ENCODE measurements at places on chromosomes 6 and 20.

GRCh38 chr6:108763931-108764579, 84.2 kb upstream of the ARMC2 start:
- DNase-seq = no peak

DNA sequence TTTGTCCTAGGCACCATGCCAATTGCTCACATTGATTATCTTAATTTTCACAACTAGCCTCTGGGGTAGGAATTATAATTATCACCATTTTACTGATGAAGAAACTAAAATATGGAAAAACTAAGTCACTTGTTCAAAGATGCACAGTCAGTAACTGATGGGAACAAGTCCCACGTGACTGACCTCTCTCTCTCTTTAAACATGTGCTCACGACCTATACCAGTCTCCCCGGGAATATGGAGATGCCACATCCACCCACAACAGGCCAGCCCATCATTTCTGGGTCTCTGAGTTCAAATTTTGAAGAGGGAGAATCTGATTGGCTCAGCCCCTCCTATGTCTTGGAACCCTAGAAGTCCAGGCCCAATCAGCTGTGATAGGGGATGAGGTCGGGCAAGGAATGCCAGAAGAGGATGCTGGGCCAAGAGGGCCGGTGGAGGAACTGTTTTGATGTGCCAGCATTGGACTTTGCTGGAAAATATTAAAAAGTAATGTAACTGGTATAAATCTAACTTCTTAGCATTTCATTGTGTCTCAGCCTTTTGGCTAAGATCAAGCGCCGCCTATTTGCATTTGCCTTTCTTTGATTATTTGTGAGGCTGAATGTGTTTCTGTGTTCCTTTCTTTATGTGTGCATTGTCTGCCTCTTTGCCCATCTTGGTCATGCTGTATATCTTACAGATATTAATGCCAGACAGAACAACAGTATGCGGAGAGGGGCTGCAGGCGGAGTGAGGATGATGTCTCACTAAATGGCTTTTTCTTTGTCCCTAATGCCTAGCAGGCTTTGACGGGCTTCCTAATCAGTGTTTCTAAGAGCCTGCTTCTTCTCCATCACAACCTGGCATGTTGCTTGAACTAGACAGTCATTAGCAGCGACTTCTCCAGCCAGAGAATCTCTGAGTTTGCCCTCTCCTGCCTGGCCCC, 126.6 kb downstream of the VEGFA start:
- DNase-seq = no peak

GRCh38 chr6:116571683-116572000, 338 bp downstream of the RWDD1 start:
- DNase-seq = no peak

DNA sequence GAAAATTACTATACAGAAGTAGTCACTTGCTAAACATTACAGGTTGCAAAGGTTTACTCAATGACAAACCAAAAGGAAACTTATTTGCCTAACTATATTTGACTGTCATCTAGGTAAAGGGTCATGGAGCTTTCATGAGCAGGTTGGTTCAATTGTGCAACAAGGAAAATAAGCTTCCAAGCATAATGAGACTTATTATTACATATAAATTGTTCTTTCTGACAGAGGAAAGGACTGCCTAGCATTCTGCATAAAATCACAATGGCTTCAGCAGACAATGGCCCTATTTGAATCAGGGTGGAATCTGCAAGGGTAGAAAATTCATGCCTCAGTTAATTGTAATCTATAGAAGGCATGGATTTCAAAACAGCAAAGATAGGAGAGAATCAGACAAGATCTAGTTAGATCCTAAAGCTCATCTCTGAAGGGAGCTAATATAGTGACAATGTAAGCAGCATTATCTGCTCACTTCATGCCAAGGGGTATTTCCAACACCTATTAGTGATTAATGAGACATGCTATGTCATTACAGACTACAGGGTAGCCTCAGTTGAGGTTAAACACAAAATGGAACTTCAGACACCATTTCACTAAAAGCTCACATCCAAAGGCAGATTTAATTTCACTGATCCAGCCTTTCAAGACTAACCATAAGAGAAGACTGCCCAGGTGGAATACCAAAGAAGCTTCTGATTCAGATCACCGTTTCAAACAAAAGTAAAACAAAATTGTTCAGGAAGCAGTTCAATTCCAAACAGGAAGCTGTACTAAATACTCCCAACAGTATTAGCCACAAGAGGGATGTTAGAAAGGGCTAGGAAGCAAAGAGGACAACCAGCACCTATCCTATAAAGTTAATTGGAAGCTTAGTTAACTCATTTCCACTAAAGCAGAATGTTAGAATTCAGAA, 8.5 kb downstream of the STAU1 start:
- DNase-seq = no peak

DNA sequence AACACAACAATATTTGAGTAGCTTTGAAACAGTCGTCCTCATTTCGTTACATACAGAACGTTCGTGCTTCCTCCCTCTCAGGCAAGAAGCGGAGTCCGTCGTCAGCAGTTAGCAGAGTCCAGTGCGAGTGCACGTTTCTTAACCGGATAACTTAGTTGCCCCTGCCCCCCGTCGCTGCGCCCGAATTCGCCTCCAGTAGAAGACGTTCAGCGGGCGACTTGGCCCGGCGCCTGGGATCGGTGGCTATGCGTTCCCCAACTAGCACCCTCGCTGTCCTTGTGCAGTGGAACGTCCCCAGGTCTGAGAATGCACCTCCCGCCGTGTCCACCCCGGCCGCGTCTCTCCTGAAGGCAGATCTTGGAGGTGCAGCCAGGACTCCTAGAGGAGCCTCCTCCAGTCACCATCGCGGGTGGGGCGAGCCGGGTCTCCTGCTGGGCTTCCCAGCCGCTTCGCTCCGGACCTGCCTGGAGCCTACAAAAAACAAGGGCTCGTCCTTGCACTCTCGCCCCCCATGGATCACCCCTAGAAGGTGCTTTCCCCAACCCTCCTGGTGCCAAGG, 910 bp upstream of the PCSK2 start:
- no peak for DNase-seq

GRCh38 chr20:1696521-1697209, 39.1 kb upstream of the SIRPG start:
- no peak for DNase-seq

DNA sequence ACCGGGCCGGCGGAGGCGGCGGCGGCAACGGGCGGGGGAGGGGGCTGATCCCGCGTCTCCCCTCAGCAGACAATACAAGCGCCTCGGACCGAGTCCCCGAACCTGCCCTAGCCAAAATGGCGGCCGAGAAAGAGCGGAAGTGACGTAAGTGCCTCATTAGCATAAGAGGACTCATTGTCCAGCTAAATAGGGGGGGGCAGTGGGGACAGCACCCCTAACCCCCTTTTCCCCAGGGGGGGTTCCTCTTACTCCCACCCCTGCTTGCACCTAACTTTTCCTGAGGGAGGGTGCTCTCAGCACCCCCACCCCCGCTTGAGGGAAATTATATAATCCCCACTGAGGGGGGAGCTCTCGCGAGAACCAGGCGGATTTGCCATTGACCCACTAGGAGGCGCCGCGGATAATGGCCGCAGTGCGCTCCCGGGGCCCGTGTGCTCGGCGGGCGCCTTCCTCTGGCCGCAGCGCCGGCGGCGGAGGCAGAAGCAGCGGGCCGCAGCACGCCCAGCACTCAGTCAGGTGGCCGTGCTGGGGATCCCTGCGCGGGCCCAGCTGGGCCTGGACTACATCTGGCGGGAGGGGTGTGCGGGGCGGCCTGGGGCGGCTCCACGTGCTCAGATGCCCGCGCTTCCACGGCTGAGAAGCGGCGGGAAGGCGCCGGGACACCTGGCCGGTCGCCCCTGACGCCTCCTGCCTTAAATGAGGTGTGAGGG, at the start of gene ADNP:
TSS of gene ADNP (minus strand) at position 132 of the 710 bp plus-strand sequence. CDS start 27,441 bp downstream, outside the sequence.
- peak; percentile 91 for DNase-seq

- DNase-seq = no peak
Observed at GRCh38 chr20:37533154-37533715, 5.6 kb upstream of the BLCAP start.

DNA sequence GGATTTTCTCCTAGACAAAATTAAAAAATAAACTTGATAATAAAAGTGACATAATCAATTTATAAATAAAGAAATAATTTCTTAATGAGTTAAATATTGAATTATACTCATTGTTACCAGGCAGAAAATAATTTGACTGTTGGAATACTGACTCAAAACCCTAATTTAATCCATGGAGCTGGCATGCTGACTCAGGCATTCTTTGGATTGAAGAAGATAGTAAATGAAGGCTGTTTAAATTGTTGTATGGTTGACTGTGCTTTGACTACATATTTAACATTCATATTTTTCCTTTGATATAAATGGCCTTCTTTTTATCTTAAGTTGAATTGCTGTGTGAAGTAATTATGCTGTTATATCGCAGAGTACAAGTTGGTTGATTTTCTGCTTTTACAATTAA, 11.7 kb downstream of the MANEA start:
- DNase-seq = no peak

DNA sequence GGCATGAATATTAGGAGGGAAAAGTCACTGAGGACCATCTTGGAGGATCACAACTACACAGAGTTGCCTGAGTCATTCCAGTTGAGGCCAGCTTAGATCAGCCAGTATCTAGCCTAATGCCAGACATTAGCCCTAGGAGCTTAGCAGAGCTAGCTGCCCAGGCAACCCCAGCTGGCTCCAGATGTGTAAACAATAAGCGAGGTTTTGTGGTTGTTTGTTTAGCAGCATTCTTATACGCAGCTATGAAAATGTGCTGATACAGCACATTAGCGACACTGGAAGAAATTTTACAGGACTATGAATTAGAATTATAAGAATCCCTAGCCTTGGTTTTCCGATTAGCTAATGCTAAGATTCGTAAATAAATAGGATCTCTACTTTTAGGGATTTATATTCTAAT, 59.3 kb downstream of the BTBD3 start:
- DNase-seq = no peak

DNA sequence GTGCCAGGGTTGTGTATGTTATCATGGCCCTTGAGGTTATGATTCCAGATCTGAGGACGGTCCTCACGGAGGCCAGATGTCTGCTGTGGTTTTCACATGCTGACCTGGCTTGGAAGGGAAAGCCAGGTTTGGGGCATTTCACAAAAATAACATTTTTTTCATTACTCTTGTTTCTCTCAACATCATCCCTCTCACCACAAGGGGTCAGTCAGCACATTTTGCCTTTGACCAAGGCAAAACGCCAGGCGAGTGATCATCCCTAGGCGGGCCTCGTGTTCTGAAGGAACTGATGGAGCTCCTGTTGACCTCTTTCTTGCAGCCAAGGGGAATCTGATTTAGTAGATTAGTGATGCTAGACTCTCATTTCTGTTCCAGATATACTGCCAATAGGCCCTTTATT, 133.5 kb downstream of the TBC1D7 start:
- DNase-seq = peak; percentile 38

DNA sequence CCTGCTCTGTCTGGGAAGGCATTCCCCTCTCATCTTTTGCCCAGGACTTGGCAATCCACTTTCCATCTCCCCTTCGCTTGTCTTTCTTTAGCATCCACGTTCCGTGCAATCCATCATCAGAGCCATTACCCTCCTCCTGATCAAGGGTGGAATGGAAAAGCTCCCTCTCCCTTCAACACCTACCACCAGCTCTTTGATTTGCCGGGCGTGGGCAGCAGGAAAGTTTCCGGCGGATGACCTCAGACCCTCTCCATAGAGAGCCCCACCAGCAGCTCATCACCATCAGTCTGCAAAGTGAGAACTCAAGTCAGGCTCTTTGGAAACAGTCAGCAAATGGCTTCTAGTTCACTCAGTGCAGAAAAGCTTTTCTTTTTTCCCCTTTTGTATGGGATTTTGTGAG, 76.2 kb downstream of the TSHZ2 start:
- no peak for DNase-seq

DNA sequence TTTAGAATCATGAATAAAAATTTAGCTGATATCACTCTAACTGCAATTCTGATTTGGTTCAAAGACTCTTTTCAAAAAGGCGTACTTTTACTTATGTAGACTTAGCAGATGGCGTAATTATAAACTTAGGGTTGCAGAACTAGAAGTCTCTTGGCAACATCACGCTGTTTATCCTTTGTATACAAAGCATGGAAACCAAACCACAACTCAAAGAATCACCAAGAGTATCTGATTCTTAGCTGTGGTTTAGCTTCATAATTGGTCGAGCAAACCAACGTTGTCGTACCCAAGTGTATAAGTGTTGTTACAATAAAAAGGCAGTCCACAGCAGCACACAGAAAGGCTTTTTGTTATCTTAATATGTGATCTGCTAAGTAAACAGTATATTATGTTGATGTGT, 18.2 kb downstream of the STMND1 start:
- DNase-seq = no peak

DNA sequence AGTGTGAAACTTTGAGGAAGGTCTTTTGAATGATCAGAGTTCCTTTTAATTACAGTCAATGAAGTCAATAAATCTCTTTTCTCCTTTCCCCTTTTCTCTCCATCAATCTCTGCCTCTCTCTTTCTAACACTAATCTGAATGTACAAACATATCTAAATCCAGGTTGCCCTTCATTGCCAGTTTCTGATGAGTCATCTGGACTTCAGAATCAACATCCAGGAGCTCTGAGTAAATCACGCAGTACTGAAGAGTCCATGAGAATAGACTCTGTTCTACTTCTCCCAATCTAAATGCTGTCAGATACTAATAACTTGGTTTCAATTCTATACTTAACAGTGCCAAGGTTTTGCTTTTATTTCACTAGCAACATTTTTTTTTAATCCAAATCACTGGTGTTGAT, 238.7 kb upstream of the THEMIS start:
- peak; percentile 63 for DNase-seq

- no peak for DNase-seq
Observed at GRCh38 chr20:32964575-32964974, 39.7 kb downstream of the SUN5 start.

GRCh38 chr20:56627122-56628014, 1.7 kb upstream of the TFAP2C start:
- DNase-seq = no peak

DNA sequence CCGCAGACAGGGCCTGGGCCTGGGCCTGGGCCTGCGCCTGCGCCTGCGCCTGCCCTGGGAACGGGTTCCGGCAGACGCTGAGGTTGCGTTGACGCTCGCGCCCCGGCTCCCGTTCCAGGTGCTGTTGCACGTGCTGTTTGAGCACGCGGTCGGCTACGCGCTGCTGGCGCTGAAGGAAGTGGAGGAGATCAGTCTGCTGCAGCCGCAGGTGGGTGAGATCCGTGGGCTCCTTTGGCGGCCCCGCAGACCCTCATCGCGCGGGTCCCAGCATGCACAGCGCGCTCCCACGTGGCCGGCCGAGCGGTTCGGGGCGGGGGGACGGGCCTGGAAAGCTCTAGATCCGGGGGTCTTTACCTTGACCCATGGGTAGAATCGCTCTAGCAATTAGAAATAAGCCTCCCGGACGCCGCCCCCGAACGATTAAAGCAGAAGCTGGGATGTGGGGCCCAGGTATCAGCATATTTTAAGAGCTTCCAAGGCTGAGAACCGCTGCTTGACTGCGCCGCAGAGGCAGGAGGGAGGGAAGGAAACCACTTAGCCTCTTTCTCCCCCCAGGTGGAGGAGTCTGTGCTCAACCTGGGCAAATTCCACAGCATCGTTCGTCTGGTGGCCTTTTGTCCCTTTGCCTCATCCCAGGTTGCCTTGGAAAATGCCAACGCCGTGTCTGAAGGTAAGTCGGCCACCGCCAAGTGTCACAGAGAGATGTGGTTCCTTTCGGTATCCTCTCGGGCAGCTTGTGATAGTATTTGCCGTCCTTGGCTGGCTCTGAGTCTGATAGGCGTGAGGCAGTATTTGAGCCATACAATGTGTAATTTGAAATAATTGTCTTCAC, 508 bp downstream of the NOP56 start:
- DNase-seq = no peak

Measured in astrocyte (in vitro differentiated cells and primary cell).